Kidney tubule cell (primary cell): ENCODE measurements at places on chromosomes 1 and 21.

DNA sequence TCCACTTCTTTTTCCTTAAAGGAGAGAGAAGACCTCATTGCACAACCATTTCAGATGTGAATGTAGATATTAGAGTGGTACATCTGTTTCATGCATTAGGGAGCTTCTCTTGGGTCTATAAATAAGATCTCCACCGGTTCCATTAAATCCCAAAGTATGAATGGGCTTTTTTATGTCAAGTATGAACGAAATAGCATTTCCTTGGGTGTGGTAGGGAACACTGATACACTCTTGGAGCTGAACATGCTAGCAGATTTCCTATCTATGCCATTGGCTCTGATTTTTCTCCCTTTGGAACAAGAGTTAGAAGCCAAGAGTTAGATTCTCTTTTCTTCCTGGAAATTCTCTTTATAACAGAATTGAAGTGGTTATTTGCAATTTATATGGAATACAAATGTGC is 245.6 kb upstream of the ADAMTS5 start:
- DNase-seq: no peak

DNA sequence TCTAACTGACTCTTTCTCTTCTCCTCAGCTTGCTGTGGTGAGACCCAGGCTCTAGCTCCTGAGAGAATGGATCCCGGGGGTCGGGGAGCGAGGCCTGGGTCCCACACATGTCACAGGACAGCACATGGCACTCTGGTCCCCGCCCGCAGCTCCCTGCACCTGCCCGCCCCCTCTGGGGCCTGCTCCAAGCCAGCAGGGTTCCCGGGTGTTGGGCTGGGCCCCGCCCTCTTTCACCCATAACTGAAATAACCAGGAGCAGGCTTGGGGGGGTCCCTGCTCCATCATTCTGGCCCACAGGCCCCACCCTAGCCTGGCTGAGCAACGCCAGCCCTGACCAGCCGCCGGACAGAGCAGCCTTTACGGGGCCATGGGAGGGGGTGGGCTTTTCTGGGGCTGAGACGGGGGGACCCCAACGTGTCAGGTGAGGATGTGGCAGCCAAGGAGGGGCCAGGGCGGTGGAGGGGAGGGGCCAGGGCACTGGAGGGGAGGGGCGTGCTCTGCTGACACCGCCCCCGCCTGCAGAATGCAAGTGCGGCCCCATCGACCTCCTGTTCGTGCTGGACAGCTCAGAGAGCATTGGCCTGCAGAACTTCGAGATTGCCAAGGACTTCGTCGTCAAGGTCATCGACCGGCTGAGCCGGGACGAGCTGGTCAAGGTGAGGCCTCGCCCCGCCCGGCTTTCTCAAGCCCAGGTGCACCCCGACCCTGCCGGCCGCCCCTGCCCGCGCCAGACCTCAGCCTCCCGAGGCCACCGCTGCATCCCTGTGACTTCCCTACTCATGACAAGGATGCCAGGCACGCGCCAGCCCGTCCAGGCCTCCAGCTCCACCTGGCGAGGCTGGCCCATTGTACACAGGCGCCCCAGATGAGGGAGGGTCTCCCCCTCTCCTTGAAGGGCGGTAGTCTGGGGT is 19.4 kb downstream of the COL6A1 start:
- DNase-seq: no peak

DNA sequence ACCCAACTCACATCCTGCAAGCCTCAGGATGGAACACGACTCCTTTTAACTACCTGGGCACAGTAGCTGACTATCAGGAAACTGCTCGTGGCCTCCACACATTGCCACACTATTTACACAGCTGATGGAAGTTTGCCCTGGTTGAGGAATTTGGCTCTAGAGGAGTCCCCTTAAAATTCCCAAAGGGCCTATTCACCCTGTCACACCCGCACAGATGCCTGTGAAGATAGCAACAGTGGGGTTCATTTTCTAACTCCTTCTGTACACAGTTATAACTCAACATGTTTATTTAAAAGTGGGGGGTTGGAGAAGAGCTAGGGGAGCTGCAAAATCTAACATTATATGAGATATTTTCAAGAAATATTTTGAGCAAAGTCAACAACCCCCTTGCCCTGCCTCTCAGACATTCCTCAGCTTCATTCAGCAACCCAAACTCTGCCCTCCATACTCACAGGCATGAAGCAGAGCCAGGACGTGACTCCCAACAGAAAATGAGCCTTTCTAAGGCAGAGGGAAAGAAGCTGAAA is 35.8 kb upstream of the CCN1 start:
- DNase-seq: peak; percentile 45

GRCh38 chr1:211885747-211886522 is 55.4 kb upstream of the LPGAT1 start:
- peak; percentile 39 for DNase-seq

DNA sequence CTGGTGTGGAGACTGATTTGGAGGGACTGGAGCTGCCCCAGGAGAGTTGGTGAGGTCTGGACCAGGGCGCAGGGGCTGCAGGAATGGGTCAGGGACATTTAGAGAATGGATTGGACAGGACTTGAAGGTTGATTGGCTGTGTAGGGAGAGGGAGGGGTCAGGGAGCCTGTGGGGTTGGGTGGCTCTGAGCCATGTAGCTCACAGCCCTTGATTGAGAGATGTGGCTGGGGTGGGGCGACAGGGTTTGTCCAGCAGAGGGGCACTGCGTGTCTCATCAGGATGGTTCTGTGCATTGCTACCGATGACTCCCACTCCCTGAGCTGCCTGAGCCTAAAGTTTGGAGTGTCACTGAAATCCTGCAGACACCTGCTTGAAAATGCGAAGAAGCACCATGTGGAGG is 12.1 kb downstream of the AZIN2 start:
- no peak for DNase-seq

DNA sequence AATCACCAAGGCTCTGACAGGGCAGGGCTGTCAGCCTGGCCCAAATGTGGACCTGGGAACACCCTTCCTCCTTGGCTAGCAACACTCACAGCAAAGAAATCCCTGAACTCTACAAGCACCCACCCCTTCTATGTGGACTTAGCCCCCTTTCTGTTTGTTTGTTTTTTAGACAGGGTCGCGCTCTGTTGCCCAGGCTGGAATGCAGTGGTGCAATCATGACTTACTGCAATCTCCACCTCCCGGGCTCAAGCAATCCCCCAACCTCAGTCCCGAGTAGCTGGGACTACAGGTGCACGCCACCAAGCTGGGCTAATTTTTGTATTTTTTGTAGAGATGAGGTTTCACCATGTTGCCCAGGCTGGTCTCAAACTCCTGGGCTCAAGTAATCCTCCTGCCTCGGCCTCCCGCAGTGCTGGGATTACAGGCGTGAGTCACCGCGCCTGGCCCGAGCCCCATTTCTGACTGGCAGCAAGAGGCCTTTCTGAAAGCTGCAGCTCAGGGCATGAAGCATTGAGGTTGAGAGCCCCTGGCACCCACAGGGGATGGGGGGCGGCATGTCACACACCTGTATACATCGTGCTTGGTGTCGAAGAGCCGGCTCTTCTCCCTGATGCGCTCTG is 16.2 kb downstream of the RIPK4 start:
- DNase-seq: peak; percentile 48

DNA sequence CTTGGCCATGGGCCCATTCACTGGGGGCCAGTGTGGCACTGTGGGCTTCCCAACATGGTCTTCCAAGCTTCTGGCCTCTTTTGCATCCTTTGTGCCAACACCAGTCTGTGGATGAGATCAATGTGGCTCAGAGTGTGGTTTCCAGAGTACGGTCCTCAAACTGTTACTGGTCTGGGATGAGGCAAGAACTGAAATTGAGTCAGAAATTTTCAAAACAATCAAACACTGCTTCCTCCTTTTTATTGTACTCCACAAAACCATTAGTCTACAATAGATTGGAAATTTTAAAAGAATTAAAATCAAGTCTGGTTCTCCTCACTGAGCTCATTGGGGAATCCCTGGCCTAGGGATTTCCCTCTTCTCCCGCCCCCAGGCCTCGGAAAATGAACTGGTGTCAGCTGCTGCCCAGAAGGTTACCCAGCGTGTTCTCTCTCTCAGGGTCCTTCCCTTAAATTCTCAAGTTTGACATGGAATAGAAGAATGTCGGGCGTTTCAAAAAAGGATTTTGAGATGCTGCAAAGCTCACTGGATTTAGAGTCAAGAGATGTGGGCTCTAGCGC is 222.0 kb downstream of the SDCCAG8 start:
- DNase-seq: no peak

DNA sequence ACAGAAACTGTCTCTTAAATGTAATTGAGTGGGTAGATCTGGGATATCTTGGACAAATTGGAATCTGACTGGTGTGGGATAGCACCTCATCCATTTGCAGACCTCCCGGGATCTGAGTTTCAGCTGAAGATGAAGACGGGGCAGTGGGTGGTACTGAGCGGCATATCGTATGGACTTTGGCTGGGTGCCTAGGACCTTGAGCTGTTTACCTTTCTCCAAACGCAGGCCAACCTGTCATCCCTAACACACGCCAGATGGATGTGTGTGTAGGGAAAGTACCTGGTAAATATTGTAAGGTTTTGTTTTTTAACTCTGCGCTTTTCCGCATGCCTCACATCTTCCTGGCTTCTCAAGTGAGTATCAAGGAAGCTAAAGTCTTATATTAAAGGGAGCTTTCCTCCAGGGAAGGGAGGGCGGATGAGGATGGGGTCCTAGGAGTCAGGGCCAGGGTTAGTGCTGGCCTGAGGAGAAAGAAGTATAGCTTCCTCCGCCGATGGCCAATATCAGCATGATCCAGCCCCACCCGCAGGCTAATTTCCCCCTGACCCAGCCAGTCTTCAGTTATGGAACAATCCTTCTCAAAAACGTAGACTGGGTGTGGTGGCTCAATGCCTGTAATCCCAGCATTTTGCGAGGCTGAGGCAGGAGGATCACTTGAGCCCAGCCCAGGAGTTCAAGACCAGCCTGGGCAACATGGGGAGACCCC is 26.2 kb downstream of the ATP8B2 start:
- DNase-seq: no peak

DNA sequence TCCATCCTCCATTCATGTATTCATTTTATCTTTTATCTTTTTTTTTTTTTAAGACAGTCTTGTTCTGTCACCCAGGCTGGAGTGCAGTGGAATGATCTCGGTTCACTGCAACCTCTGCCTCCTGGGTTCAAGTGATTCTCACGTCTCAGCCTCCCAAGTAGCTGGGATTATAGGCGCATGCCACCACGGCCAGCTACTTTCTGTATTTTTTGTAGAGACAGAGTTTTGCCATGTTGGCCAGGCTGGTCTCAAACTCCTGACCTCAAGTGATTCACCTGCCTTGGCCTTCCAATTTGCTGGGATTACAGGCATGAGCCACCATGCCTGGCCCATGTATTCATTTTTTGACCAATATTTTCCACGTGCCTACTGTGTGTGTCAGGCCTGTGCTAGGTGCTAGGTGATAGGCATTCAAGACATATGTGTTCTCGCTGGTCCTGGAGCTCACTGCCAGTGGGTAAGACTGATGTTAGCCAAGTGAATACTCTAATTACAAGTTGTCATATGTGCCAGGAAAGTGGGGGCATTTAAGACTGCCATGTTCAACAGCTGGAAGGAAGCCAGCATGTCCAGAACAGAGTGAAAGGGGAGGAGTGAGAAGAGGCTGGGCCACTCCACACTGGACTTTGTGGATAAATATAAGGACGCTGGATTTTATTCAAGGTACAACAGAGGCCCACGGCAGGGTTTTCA is 5.3 kb upstream of the CELSR2 start:
- no peak for DNase-seq
